ENCODE measurements at places on chromosomes 16 and 17.

- no peak overlapping the region for H3K4me3 ChIP-seq
- no peak for DNase-seq
- H3K27me3 ChIP-seq = peaks cover 3% of the 10 kb centered on the region
- no peaks in the 10 kb centered on the region for H3K4me1 ChIP-seq
- H3K27ac ChIP-seq = no peak overlapping the region
Measured at GRCh38 chr16:54409982-54410381, 123.4 kb upstream of the IRX3 start.

DNA sequence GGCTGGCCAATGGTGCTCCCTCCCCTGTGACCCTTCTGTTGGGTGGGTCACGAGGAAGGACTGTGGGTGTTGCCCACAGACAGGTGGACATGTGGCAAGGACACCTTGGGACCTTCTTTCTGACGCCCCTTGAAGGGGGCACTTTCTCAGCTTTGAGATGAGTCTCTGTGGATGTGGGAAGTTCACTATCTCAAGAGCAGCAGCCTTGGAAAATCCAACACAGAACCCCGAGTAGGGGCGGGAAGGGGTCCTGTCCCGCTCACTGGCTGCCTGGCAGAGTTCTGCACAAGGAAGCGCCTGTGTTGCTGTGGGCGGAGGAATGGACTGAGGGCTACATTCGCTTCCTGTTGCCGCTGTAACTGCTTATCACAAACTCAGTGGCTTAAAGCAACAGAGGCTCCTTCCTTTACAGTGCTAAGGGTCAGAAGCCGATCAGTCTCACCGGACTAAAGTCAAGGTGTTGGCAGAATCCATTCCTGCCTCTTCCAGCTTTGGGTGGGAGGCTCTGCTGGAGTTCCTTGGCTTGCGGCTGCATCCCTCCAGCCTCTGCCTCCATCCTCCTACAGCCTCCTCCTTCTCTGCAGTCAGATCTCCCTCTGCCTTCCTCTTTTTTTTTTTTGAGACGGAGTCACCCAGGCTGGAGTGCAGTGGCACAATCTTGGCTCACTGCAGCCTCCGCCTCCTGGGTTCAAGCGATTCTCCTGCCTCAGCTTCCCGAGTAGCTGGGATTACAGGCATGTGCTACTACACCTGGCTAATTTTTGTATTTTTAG is 305.2 kb downstream of the SEC14L1 start:
- peaks cover 39% of the 10 kb centered on the region for H3K36me3 ChIP-seq
- peak overlapping the region; percentile 99 for H3K27ac ChIP-seq
- peak overlapping the region; percentile 84 for H3K4me3 ChIP-seq
- H3K27me3 ChIP-seq = no peaks in the 10 kb centered on the region
- DNase-seq = peak; percentile 76

GRCh38 chr16:53866520-53866919 is 162.6 kb downstream of the FTO start:
- no peak overlapping the region for H3K4me3 ChIP-seq
- H3K4me1 ChIP-seq = peaks cover 32% of the 10 kb centered on the region
- H3K27ac ChIP-seq = no peak overlapping the region
- no peak for DNase-seq

- no peak overlapping the region for H3K27ac ChIP-seq
- H3K36me3 ChIP-seq = no peaks in the 10 kb centered on the region
- no peak for DNase-seq
- H3K4me1 ChIP-seq = no peaks in the 10 kb centered on the region
- H3K27me3 ChIP-seq = peaks cover 7% of the 10 kb centered on the region
- H3K4me3 ChIP-seq = no peak overlapping the region
Measured at GRCh38 chr17:55654821-55655220, 67.8 kb downstream of the TMEM100 start.

DNA sequence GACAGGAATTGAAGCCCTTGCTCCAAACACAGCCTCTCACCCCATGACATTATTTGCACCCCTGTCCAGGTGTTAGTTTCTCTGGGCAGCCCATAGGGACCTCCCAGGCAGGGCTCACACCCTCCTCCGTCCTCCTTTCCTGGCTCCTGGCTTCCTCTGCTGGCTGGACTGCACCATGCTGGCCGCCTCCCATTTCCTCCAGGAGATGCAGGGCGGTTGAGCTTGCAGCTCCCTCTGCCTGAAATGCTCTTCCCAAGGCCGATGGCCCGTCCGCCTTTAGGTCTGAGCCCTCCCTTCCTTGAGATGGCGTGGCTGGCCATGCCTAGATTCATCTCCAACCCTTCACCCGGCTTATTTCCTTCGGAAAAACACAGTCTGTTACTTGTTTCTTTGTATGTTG is 334.8 kb downstream of the SNX29 start:
- H3K36me3 ChIP-seq = no peaks in the 10 kb centered on the region
- no peak for DNase-seq
- no peak overlapping the region for H3K4me3 ChIP-seq
- no peaks in the 10 kb centered on the region for H3K27me3 ChIP-seq

GRCh38 chr17:11308531-11308930 is 67.5 kb downstream of the SHISA6 start:
- no peak overlapping the region for H3K27ac ChIP-seq
- H3K4me1 ChIP-seq = no peaks in the 10 kb centered on the region
- no peak overlapping the region for H3K4me3 ChIP-seq
- DNase-seq = no peak

DNA sequence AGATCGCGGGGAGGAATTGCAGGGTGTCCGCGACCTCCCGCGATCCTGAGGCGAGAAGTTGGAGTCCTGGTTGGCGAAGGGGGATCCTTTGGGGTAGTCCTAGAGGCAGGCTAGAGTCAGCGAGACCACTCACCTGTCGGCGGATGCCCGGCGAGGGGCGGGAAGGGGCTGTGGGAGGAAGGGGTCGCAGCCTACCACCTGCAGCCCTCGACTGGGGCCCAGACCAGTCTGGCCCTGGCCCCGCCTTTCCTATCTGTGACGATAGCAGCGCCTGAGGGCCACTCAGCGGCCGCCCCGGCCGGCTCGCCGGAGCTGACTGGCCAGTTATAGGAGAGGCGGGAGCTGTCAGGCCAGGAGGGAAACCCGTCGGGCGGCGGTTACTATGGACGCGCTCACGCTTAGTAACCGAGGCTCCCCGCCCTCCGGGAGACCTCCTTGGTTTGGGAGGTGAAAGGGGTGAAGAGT is at the start of gene TEKT3:
Gene TEKT3 (minus strand): TSS at position 213 of the 465 bp plus-strand sequence. CDS start 10,012 bp downstream, outside the sequence.
- H3K4me1 ChIP-seq = peaks cover 4% of the 10 kb centered on the region
- no peak for DNase-seq
- H3K27me3 ChIP-seq = peaks cover 51% of the 10 kb centered on the region

DNA sequence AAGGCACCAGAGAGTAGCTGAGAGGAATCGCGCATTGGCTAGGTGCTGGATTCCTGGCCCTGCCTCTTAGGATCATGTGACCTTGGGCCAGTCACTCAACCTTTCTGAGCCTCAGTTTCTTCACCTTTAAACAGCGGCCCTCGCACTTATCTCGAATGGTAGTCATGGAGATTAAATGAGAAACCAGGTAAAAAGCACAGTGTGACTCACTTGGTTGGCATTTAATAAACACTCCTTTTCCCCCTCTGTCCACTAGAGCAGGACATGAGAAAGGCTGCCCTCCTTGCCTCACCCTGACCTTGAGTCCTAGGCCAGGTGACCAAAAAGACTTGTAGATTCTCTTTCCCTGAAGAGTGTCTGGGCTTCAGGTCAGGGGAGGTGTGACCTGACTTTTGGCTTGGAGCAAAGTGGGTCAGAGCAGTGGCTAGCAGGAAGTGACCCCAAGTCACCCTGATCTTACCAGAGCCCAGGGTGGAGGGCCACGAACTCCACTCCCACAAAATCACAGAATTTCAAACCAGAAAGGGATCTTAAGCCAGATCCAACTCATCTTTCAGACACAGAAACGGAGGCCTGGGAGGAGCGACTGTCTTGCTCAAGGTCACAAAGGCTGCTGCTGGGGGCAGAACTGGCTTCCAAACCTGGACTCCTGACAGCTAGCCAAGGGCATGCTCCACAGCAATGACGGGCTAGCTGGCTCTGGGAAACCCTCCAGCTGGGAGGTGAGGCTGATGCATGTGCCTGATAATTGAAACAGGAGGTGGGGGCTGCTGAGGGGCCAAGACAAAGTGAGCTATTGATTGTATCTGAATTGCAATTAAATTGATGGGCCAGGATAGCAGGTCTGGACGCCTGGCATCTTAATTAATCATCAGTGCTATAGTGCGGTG is 65.2 kb downstream of the PIPOX start:
- H3K4me3 ChIP-seq = no peak overlapping the region
- no peak for DNase-seq
- no peaks in the 10 kb centered on the region for H3K4me1 ChIP-seq
- H3K27me3 ChIP-seq = no peaks in the 10 kb centered on the region
- H3K27ac ChIP-seq = no peak overlapping the region
- H3K36me3 ChIP-seq = peaks cover 53% of the 10 kb centered on the region

GRCh38 chr17:4007346-4008081 is 43.3 kb upstream of the ATP2A3 start:
- no peak for DNase-seq
- peaks cover 36% of the 10 kb centered on the region for H3K36me3 ChIP-seq
- no peak overlapping the region for H3K4me3 ChIP-seq

DNA sequence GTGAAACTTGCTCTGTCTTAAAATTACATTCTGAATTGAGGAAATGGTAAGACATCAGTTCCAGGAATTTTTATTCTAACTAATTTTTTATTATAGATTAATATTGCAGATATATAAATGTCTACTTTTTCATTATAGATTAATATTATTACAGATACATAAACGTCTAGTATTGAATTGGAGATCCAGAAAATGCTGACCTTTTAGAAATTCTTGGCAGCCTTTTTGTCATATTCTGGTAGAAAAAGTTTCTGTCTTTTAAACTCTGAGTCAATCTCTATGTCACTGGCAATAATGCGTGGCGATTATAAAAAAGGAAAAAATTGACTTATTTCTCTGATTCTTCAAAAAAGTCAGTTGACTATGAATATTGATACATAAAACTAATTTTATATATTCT is 8.7 kb downstream of the ERCC4 start:
- peaks cover 15% of the 10 kb centered on the region for H3K36me3 ChIP-seq
- no peak for DNase-seq
- H3K4me1 ChIP-seq = peaks cover 7% of the 10 kb centered on the region
- H3K4me3 ChIP-seq = no peak overlapping the region
- H3K27me3 ChIP-seq = no peaks in the 10 kb centered on the region

DNA sequence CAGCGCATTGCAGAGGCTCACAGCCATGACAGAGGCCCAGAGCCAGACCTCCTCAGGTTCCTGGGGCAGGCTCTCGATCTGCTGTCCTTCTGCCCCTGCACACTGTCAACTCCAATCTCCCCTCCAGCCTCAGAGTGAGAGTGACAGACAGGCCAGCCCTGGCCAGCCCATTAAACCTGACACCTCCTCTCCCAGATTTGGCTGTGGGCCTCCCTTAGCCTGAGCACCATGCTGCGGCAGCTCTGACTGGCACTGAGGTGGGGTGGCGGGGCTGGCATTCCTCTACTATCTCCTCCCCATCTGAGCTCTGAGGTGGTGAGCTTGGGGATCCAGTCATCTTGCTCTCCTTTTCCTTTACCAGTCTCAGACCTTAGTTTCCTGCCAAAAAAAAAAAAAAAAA is 15.5 kb upstream of the C1QL1 start:
- H3K4me3 ChIP-seq = no peak overlapping the region
- no peak for DNase-seq
- H3K27ac ChIP-seq = no peak overlapping the region
- H3K27me3 ChIP-seq = peaks cover 45% of the 10 kb centered on the region

DNA sequence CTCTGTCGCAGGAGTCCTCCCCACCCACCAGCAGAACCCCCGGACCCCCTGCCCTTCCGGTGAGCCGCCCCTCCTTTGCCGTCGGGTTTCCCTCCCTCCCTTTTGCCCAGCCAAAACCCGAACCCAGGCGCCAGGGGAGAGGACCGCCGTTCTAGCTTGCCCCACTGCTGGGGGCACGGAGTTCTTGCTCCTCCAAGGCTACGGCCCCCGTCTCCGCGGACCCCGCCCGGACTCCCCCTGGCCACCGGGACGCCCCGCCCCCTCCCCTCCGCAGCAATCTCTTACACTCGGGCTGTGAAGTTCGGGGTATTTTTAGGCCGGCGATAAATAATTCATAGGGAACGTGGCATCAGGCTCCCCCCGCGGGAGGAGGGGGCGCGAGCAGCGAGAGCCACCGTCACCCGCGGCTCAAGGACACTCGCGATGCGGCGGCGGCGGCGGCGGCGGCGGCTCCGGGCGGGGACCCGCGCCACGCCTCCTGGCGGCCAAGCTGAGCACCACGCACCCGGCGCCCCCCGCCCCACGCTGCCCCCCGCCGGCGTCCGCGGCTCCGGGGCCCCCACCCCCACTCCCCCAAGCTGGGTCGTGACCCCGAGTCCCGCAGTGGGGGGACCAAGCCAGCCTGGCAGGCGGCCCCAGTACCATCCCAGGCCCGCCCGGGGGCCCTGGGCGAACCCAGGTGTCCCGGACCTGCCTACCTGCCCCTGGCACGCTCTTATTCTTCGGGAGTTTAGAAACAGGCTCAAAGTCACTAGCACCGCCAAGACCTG is at the start of gene GRIN2C:
Gene GRIN2C (minus strand): TSS at position 427 of the 770 bp plus-strand sequence. CDS start 4,793 bp downstream, outside the sequence.
- no peak within 1 kb of the TSS for H3K27ac ChIP-seq
- peaks cover 60% of the 10 kb centered on the region for H3K27me3 ChIP-seq

DNA sequence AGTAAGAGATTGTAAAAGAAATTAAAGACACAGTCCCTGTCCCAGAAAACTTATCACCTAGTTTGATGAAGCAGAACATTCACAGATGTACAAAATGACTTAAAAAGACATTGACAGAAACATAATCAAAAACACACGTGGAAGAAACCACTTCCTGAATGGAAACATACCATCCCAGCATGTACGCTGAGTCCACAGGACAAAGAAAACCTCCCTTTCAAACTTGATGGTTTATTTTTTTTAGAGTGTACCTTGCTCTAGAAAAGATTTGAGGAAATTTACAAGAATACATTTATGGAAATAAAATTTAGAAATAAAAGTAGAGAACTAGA is 140.9 kb downstream of the PMP22 start:
- H3K36me3 ChIP-seq = no peaks in the 10 kb centered on the region
- H3K27ac ChIP-seq = no peak overlapping the region
- DNase-seq = no peak
- H3K27me3 ChIP-seq = no peaks in the 10 kb centered on the region
- H3K4me1 ChIP-seq = no peaks in the 10 kb centered on the region

DNA sequence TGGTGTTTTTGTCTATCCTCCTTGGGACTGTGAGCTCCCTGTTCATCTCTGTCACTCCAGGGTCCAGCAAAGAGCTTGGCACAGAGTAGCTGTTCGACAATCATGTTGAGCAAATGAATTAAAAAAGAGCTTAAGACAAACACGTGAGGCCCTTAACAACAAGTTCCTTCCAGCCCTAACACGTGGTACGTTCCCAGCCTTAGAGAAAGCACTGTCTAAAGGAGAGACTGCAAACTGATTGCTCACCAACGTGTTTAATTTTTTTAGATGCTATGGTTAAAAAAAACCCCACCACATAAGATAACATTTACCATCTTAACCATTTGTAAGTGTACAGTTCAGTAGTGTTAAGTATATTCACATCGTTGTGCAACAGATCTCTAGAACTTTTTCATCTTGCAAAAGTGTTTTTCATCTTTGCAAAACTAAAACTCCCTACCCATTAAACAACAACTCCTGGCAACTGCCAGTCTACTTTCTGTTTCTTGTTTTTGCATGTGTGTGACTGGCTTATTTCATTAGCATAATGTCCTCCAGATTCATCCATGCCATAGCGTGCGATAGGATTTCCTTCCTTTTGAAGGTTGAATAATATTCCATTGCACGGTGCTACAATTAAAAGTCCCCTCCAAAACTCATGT is 28.2 kb downstream of the LAT start:
- H3K27me3 ChIP-seq = no peaks in the 10 kb centered on the region
- no peaks in the 10 kb centered on the region for H3K36me3 ChIP-seq
- H3K27ac ChIP-seq = peak overlapping the region; percentile 94
- peak overlapping the region; percentile 52 for H3K4me3 ChIP-seq
- peak; percentile 37 for DNase-seq
- H3K4me1 ChIP-seq = peaks cover 48% of the 10 kb centered on the region

All from T-helper 2 cell treated with Interferon-gamma antibody and Interleukin-4, amounts not matched to agents 5 μg/mL and 100 μg/mL, for 36 hours (primary cell).